ENCODE measurements at places on chromosomes 16 and 17. TPM values are rescaled to one million over a fixed set of nuclear protein-coding genes. Genes with fewer than 3 reads are reported as not detected.
A peak's percentile ranks its signal among the peaks of the same experiment; 100 is the strongest.

Gene RRN3
- total RNA-seq = 66.0 TPM

Gene TNP2
- not detected for total RNA-seq

Gene LITAFD
- not detected for total RNA-seq

Gene DPH1
- 24.3 TPM for total RNA-seq

Gene MT1F
- 2.1 TPM for total RNA-seq

Gene NPIPA3
- total RNA-seq = 3.7 TPM

DNA sequence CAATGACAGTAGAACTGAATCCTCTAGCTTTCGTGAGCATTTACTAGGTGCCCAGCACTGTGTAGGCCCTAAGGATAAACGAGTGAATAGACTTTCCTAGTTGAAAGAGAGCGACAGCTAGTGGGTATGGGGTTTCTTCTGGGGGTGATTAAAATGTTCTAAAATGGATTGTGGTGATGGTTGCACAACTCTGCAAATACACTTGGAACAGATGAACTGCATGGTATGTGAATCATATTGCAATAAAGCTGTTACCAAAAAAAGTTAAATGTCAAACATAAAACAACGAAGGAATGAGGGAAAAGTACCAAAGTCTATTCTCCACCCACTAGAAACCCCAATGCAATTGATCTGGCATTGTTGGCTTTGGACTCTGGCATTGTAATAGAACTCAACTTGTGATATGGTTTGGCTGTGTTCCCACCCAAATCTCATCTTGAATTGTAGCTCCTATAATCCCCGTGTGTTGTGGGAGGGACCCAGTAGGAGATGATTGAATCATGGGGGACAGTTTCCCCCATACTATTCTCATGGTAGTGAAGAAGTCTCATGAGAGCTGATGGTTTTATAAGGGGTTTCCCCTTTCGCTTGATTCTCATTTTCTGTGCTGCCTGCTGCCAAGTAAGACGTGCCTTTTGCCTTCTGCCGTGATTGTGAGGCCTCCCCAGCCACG, 70.5 kb downstream of the MARF1 start:
- DNase-seq = no peak
- H3K36me3 ChIP-seq = no peaks in the 10 kb centered on the region
- no peaks in the 10 kb centered on the region for H3K4me1 ChIP-seq
- no peak overlapping the region for H3K4me3 ChIP-seq

GRCh38 chr17:72602517-72603419, 481.9 kb downstream of the SOX9 start:
- no peak for DNase-seq
- H3K4me1 ChIP-seq = peaks cover 17% of the 10 kb centered on the region
- H3K4me3 ChIP-seq = 0 out of 2 replicates have a peak overlapping the region, but pooled peaks have one; percentile 9

DNA sequence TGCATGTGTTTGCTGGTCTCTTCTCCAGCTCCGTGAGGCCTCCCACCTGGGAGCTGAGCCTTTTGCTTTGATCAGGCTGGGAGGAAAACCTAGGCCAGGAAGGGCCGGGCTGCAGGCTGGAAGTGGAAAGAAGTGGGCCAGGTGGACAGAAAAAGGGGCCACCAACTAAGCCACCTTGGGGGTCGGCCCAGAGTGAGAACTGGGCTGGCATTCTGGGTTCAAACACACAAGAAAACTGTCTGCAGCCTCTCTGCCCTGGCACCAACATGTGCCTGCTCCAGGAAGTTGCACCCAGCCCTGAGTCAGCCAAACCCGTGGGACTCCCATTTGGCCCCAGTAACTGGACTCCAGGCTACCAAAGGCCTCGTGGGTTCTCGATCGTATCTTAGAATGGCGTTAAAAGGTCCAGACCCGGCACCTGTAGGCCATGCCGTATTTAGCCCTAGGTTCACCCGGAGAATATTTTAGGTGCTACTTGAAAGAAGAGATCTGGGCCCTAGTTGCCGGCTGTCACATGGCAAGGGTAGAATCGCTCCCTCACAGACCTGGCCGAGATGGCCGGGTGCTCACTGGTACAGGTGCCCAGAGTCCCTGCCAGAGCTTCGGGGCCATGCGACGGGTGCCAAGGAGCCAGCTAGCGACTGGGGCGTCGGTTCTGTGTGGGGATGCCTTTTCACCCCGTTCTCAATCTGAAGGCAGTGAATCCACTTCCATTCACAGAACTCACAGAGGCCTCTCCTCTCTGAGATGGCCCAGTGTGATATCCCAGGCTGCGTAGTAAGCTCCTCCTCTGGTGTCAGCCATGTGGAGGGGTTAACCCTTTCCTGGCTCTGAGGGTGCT, 236.6 kb downstream of the MRTFB start:
- H3K4me3 ChIP-seq = peak overlapping the region; percentile 98
- no peaks in the 10 kb centered on the region for H3K27me3 ChIP-seq
- peaks cover 64% of the 10 kb centered on the region for H3K4me1 ChIP-seq
- DNase-seq = no peak
- peak overlapping the region; percentile 93 for H3K27ac ChIP-seq

GRCh38 chr17:66087073-66087472, 104.9 kb downstream of the CEP112 start:
- H3K36me3 ChIP-seq = no peaks in the 10 kb centered on the region
- H3K27ac ChIP-seq = no peak overlapping the region
- no peak for DNase-seq
- H3K27me3 ChIP-seq = no peaks in the 10 kb centered on the region
- H3K4me1 ChIP-seq = no peaks in the 10 kb centered on the region

GRCh38 chr17:34252444-34253138, 2.5 kb upstream of the CCL2 start:
- peak overlapping the region; percentile 98 for H3K27ac ChIP-seq
- no peaks in the 10 kb centered on the region for H3K36me3 ChIP-seq
- H3K4me3 ChIP-seq = peak overlapping the region; percentile 12
- DNase-seq = no peak

GRCh38 chr17:31726980-31727427, 132.0 kb downstream of the COPRS start:
- no peak overlapping the region for H3K4me3 ChIP-seq
- H3K4me1 ChIP-seq = peaks cover 11% of the 10 kb centered on the region
- H3K27me3 ChIP-seq = no peaks in the 10 kb centered on the region
- DNase-seq = no peak
- H3K36me3 ChIP-seq = no peaks in the 10 kb centered on the region

GRCh38 chr16:68396481-68396880, 51.8 kb downstream of the SMPD3 start:
- H3K27me3 ChIP-seq = no peaks in the 10 kb centered on the region
- no peak for DNase-seq
- H3K27ac ChIP-seq = no peak overlapping the region
- no peaks in the 10 kb centered on the region for H3K36me3 ChIP-seq
- no peak overlapping the region for H3K4me3 ChIP-seq
- no peaks in the 10 kb centered on the region for H3K4me1 ChIP-seq

- H3K27ac ChIP-seq = peak overlapping the region; percentile 84
- no peak for DNase-seq
- peaks cover 1% of the 10 kb centered on the region for H3K4me1 ChIP-seq
- H3K4me3 ChIP-seq = peak overlapping the region; percentile 61
Measured at GRCh38 chr16:87493608-87494280, 920 bp upstream of the ZCCHC14 start.

- no peaks in the 10 kb centered on the region for H3K36me3 ChIP-seq
- DNase-seq = no peak
- H3K4me3 ChIP-seq = peak overlapping the region; percentile 20
- no peaks in the 10 kb centered on the region for H3K4me1 ChIP-seq
- H3K27ac ChIP-seq = no peak overlapping the region
- H3K27me3 ChIP-seq = no peaks in the 10 kb centered on the region
Measured at GRCh38 chr16:49859125-49859811, 3.4 kb upstream of the ZNF423 start.

DNA sequence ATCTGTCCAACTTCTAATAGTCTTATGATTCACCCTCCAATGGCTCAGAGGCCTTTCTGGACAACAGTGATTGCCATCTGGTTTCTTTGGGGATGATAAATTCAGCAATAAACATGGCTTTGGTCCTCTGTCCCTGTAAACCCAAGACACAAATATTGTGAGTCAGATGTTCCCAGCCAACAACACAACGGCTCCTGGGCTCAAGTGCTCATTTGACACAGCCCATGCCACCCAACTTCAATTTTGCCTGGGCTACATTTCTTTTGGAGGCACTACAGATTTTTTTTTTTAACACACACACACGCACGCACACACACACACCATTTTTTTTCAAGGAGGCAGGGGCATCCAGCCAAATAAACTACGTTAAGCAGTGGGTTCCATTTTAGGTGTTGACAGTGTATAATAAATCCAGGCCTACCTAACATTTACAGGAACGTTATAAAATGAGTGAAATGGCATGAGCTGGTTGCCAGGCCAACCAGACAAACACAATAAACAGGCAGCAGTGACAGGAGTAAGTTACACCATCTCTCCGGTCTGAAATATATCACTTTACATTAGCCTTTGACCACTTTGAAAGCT, 939.9 kb upstream of the SOX9 start:
- DNase-seq = no peak
- no peak overlapping the region for H3K27ac ChIP-seq
- H3K27me3 ChIP-seq = no peaks in the 10 kb centered on the region
- no peaks in the 10 kb centered on the region for H3K36me3 ChIP-seq

DNA sequence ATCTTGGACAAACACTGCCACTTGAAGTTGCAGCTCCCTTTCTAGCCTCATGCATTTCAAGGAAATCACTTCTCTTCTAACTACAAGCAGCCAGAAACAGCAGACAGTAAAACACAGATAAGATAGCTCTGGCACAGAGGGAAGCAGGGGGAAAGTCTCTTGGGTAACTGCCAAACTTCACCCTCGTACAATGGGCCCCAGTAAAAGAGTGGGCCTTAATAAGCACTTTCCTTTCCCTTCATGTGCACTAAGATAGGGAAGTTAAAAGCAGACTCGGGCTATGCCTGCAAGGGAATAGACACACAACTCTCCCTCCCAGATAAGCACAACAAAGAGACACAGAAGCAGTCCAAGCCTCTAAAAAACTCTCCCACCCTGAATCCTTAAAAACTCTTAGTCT, 4.2 kb upstream of the KRTAP4-5 start:
- H3K4me3 ChIP-seq = no peak overlapping the region
- DNase-seq = no peak
- H3K27ac ChIP-seq = no peak overlapping the region

DNA sequence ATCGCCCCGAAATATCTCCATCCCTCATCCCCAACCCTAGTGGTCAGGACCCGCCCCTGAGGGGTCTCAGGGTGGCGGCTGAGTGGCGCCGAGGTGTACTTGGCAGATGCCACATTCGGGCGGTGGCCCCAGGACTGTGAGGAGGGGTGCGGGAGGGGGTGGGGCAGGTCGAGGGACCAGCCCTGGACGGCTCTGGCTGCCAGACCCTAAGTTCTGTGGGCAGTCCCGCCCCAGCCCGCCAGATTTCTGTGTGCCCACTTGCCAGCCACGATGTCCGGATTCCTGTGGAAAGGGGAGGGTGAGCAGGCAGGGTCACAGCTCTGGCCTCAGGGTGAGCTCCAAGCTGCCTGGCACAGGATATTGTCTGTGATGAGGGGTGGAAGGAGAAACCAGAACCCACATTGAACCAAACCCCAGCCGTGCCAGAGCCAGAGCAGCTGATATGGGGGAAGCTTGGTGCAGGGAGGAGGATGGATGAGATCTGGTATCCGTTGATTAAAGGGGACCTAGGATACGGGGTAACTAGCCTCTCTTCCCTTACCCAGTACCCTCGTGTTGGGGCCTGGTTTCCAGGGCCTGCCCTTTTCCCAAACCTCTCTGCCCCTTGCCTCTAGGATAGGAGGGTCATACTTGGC, 1.1 kb upstream of the CHAD start:
- H3K4me3 ChIP-seq = no peak overlapping the region
- no peaks in the 10 kb centered on the region for H3K4me1 ChIP-seq
- H3K36me3 ChIP-seq = no peaks in the 10 kb centered on the region
- DNase-seq = no peak
- H3K27me3 ChIP-seq = no peaks in the 10 kb centered on the region

- H3K27ac ChIP-seq = no peak overlapping the region
- H3K27me3 ChIP-seq = no peaks in the 10 kb centered on the region
- no peak overlapping the region for H3K4me3 ChIP-seq
- no peaks in the 10 kb centered on the region for H3K36me3 ChIP-seq
Measured at GRCh38 chr16:85475233-85475632, 137.9 kb upstream of the GSE1 start.

- H3K4me3 ChIP-seq = no peak overlapping the region
- no peaks in the 10 kb centered on the region for H3K4me1 ChIP-seq
Measured at GRCh38 chr16:66044089-66044488, 322.4 kb upstream of the CDH5 start.

GRCh38 chr17:4001048-4001590, 36.9 kb upstream of the ATP2A3 start:
- no peak overlapping the region for H3K4me3 ChIP-seq
- H3K36me3 ChIP-seq = no peaks in the 10 kb centered on the region
- no peaks in the 10 kb centered on the region for H3K27me3 ChIP-seq
- H3K27ac ChIP-seq = no peak overlapping the region
- H3K4me1 ChIP-seq = no peaks in the 10 kb centered on the region

GRCh38 chr17:65855245-65855644, 293.8 kb upstream of the AXIN2 start:
- H3K4me3 ChIP-seq = no peak overlapping the region
- H3K27me3 ChIP-seq = no peaks in the 10 kb centered on the region
- no peaks in the 10 kb centered on the region for H3K36me3 ChIP-seq
- no peak overlapping the region for H3K27ac ChIP-seq

DNA sequence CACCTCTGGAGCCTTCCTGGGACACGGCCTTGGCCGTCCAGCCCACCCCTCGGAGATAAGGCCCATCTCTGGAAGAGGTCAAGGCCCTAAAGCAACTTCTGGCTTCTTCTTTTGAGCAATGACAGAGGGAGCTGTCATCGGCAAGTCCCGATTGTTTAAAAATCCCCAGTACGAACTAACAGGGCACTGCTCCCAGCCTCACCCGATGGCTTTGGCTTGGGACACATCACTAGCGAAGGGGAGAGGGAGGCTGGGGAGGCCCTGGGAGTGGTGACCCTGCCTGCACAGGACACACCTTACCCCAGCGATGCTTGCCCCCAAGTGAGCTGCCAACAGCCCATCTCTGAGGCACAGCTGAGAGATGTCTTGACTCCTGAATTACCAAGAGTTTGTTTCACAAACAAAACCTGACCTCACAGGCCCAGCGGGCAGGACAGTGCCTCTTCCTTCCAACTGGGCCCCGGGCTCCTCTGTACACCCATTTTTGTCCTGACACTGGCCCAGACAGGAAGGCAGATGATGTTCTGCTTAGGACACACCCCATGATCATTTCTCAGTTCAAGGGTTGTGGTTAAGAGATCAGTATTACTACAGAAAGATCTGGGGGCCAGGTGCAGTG, 4.8 kb downstream of the SYNGR2 start:
- no peaks in the 10 kb centered on the region for H3K36me3 ChIP-seq
- peak overlapping the region; percentile 54 for H3K27ac ChIP-seq
- no peak overlapping the region for H3K4me3 ChIP-seq
- no peaks in the 10 kb centered on the region for H3K27me3 ChIP-seq
- DNase-seq = no peak
- peaks cover 64% of the 10 kb centered on the region for H3K4me1 ChIP-seq

All from Panc1 (cell line).